ENCODE measurements at places on chromosomes 7 and 10.

GRCh38 chr7:90530263-90530662 lies 60.8 kb downstream of the PTTG1IP2 start:
- no peak for DNase-seq

- no peak for DNase-seq
Measured at GRCh38 chr10:32680803-32681557, 235.0 kb downstream of the CCDC7 start.

GRCh38 chr7:105980645-105981396 lies 17.8 kb downstream of the CDHR3 start:
- peak; percentile 17 for DNase-seq

- DNase-seq = no peak
Measured at GRCh38 chr10:132657127-132657706, 119.6 kb downstream of the INPP5A start.

GRCh38 chr10:92385831-92386230 lies 94.9 kb downstream of the MARCHF5 start:
- DNase-seq = no peak

DNA sequence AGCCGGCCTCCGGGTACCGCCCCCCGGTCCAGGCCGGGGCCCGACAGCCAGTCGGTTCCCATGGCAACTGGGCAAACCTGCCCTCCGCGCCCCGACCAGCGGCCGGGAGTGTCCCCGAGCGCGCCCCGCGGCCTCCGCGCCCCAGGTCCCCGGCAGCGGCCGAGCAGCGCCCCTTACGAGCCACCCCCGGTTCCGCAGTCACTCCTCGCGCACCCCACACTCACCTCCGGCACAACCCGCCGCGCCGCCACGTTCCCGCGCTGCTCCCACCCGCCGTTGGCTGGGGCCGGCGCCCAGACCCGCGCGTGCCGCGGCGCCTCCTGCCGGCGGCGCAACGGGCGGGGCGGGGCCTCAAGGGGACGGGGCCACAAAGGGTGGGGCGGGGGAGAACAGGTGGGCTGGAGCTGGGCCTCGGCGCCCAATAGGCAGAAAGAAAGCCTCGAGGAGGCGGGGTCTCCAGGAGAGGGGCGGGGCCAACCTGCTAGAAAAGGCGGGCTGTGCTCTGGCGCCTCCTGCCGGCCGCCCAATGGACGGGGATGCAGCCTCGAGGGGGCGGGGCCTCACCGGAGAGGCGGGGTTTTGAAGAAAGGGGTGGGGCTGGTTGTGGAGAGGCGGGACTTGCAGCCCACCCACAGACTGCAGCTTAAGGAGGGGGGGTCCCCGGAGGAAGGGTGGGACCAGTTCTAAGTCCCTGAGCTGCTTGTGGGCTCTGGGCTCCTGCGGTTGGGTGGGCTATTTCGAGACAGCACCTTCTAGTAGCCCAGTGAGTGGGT lies at the start of gene RADIL:
Gene RADIL, minus strand, starts transcription at position 345 of the 773 bp plus-strand sequence. CDS start 5,577 bp downstream, outside the sequence.
- DNase-seq = peak; percentile 94

DNA sequence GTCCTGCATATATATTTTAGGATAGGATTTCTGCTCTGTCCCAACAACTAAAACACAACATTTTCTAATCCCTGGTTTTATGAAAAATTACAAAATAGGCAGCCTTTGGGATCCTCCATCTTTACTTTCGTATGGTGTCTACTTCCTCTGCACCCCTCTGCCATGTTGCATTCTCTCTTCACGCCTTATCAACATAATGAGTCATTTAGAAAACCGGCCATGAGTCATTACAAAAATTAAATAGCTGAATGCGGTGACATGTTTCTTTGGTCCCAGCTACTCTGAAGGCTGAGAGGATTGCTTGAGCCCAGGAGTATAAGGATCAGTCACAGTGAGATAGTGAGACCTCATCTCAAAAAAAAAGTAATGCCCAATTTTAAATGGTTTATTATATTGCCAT lies 148.1 kb upstream of the CELF2 start:
- DNase-seq = no peak

DNA sequence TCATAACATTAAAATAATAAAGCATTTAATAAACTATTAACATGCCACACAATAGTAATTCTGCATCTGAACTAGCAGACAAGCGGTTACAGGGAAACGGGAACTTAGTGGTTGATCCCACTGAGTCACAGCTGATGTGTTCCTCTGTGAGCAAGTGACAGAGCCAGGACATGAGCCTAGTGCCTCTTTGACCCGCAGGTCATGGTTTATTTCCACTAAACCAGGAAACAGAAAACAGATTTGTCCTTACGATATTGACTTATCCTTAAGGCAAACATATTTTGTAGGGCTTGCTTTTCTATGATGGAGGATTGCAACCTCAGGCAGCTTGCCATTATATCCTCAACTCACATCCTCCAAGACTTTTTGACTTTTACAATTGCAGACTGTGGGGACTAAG lies 987.3 kb downstream of the CCSER2 start:
- DNase-seq = no peak

DNA sequence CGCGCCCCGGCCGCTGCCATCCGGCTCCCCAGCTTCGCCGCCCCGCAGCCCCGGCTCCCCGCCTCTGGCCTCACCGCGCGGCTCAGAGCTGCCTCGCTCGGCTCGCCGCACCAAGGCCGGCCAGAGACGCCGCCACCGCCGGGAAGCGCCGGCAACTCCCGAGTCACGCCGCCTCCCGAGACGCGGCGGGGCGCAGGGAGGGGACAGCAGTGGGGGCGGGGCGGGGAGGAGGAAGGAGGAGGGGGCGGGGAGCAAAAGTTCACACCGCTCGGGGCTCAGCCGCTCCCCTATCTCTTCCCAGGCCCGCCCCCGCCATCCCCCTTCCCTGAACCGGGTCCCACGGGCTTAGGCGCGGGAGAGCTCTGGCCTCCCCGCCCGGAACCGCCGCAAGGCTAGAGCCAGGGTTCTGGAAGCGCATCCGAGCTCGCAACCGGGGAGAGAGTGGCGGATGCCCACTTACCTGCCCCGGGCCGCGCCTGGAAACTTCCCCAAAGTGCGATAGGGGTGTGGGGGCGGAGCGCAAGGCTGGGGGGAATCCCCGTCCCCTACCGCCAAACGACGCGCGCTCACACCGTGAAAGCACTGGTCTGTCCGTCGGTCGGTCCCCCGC lies 1.0 kb downstream of the CHST15 start:
- DNase-seq = peak; percentile 47

GRCh38 chr10:132921818-132922807 lies 20.3 kb downstream of the CFAP46 start:
- no peak for DNase-seq
